ENCODE measurements at places on chromosomes 4 and X.

DNA sequence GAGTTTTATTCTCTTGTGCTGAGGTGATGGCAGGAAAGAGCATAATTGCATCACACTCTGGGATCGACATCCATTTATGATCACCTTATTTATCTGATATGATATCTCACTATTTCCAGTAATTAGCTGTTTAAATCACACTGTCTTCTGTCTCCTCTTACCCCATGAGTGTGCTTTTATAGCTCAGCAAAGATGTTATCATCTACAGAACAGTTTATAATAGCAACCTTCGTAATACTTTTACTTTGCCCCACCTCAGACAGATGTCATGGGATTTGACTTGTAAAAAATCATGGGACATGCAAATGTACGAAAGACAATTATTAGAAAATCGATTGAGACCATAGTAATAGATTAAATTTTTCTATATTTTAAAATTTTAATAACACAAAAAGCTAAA, 1122.3 kb upstream of the PCDH10 start:
- no peak for DNase-seq

GRCh38 chrX:115535844-115536243, 25.1 kb upstream of the PLS3 start:
- no peak for DNase-seq

GRCh38 chrX:100512471-100512870, 72.3 kb upstream of the TNMD start:
- peak; percentile 33 for DNase-seq

GRCh38 chr4:119041396-119041795, 94.2 kb upstream of the MYOZ2 start:
- no peak for DNase-seq

DNA sequence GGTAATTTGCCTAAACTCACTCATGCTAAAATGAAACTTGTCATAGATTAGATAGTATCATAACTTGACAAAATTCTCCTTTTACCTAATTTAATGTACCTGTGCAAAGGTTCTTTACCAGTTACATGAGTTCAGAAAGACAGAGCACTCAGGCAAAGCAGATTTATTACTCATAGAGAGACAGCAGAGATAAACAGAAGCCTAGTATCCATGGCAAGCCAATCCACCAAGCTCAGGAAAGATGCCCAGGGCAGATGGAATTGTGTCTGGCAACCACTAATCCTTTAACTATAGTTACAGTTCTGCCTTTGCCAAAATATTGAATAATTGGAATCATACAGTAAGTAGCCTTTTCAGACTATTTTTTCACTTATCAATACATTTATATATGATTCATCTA, 826.2 kb downstream of the TECRL start:
- DNase-seq: no peak

- DNase-seq: no peak
Observed at GRCh38 chrX:123736333-123736921, 3.6 kb upstream of the THOC2 start.

DNA sequence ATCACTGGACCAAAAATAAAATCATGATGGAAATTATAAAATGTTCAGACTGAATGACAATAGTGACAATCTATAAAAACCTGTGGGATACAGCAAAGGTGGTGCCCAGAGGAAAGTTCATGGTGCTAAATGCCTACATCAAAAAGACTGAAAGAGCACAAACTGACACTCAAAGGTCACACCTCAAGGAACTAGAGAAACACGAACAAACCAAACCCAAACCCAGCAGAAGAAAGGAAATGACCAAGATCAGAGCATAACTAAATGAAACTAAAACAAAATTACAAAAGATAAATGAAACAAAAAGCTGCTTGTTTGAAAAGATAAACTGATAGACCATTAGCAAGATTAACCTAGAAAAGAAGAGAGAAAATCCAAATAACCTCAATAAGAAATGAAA, 78.7 kb downstream of the ANAPC10 start:
- DNase-seq: no peak

- DNase-seq: no peak
Observed at GRCh38 chrX:22237479-22237878, 35.2 kb upstream of the CBLL2 start.

DNA sequence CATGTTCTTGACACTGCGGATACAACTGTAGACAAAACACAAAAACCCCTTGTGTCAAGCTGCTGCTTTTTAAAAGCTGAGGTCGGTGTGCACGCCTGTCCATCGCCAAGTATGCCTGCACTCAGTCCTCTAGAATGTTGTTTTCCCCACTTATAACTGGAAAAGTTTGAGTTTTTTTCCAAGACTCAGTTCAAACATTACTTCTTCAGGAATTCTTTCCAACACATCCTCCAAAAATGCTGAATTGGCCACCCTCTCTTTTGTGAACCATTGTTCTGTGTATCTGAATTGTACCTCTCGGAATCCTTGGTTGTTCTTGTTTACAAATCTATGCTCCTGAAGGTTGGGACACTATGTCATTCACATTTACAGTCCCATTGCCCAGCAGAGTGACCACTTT, 94.6 kb downstream of the REELD1 start:
- no peak for DNase-seq

GRCh38 chr4:113825272-113825671, 63.7 kb upstream of the CAMK2D start:
- DNase-seq: no peak

- DNase-seq: no peak
Observed at GRCh38 chr4:96652158-96652557, 812.3 kb downstream of the PDHA2 start.

DNA sequence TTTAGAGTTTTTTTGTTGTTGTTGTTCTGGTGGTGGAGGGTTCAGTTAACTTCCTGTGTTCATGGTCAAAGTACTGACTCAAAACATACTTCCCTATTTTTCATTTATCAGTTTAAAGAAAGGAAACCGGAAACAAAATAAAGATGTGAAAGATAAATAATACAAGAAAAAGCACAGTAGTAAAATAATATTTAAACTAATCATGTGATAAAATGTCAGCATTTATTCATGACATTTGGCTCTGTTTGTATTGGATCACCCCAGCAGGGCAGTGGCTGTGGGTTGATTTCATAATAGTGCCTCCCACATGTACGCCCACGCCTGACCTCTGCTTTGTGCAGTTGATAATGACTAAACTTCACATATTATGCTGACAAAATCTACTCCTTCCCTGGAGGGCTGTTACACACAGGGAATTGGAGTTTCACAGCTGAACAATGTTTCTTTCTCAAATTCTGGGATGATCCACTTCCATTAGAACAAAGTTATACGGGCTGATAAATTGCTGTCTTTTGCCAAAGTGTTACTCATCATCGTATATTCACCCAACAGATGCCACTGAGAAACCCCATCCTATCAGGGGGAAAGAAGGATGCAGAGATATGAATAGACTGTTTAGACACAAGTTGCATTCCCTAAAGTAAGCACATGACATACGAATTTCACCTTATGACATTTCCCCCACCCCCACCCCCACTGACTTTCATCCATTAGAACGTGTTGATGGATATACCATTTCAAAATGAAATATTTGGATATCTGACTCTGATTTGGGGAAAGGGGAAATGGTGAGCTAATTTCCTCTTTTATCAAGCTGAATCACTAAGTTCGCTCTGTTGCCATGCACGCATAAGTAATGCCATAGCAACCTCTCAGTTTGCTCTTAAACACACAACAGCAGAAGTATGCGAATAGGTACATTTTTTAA, 48.3 kb downstream of the AMELX start:
- DNase-seq: peak; percentile 70

DNA sequence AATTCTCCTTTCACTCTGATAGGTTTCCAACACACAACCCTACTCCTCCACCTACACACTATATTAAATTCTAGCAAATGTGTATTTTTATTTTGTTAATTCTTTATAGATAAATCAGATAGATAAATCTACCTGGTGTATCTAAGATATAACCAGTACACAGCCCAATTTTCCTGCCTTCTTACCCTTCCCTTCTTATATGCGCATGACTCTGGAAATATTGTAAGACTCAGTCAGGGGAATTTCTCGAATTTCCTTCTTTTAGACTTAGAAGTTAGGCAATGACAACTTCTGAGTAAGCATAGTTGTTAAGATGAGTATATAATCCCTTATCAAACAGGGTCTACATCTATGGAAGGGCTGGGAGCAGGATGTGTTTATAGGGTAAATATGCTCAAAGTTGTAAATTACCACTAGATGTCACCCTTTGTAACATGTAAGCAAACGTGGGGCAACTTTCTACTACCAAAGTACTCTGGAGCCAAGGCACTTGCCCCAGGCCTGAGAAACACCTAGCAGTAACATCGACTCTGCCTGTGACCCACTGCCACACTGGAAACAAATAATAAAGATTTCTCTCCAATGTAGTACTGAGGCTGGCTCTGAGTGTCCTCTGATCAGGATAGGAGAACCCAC, 444.7 kb downstream of the IQCM start:
- peak; percentile 84 for DNase-seq

All from COLO829 (cell line).